HFFc6 (cell line): ENCODE measurements at places on chromosomes 6 and 20. TPM values are rescaled to one million over a fixed set of nuclear protein-coding genes. Genes with fewer than 3 reads are reported as not detected.

The CST2 gene
- not detected in 3 replicates for total RNA-seq

The ZNF831 gene
- not detected in 3 replicates for total RNA-seq

The SEMG1 gene
- not detected in 3 replicates for total RNA-seq

The GJA1 gene
- 80.9 to 98.7 TPM (median 92.7 TPM) in 3 replicates for total RNA-seq

The SLC13A3 gene
- 2.3 to 2.8 TPM (median 2.7 TPM) in 3 replicates for total RNA-seq

The CCDC170 gene
- total RNA-seq = 0.05 and 0.26 TPM in 2 replicates

The RIPOR3 gene
- 0.09 to 0.35 TPM (median 0.09 TPM) in 3 replicates for total RNA-seq

The PHACTR1 gene
- total RNA-seq = 3.1 to 4.7 TPM (median 3.8 TPM) in 3 replicates

GRCh38 chr20:49597825-49598395 is 30.0 kb upstream of the PTGIS start:
- H3K27me3 ChIP-seq = peaks cover 9% of the 10 kb centered on the region
- no peak for DNase-seq
- H3K27ac ChIP-seq = no peak overlapping the region
- H3K36me3 ChIP-seq = no peaks in the 10 kb centered on the region
- no peak overlapping the region for H3K4me3 ChIP-seq

DNA sequence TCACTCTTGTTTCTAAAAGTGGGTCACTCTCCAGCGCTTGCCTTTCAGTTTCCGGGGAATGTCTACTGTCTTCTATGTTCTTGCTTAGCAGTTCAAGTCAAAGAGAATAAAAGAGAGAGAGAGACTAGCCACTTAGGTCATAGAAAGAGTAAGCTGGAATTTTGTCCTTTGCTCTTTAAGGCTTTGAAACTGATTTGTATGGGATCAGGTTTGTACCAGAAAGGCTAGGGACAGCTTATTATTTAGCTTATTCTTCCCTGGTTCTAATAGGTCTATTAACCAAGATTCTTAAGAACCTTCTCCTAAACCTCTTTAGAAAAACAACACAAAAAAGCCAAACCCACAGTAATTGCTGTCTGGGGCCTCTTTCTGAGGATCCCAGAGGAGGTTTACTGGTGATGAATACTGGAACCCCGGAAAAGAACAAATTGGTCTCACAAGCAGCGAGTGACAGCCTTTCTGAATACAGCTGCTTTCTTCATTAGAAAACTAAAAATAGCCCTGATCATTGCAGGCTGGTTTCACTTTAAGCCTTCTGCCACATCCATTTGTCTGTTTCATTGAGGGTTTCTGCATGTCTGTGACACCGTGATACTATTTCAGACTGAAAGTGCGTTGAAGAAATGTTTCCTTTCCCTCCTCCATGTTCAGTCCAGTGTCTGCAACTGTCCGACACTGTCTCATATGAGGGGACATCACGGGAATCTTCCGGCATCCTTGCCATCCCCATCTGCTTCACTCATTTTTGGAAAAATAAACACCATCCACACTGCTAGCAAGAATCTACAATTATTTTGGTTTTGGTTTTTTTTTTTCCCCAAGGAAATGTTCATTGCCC is 75.1 kb upstream of the ATXN1 start:
- H3K4me3 ChIP-seq = peak overlapping the region; percentile 88
- H3K36me3 ChIP-seq = no peaks in the 10 kb centered on the region
- DNase-seq = no peak
- peak overlapping the region; percentile 90 for H3K27ac ChIP-seq
- H3K4me1 ChIP-seq = peaks cover 38% of the 10 kb centered on the region

- peaks cover 7% of the 10 kb centered on the region; the same call in 1 of the 2 replicates for H3K27me3 ChIP-seq
- H3K36me3 ChIP-seq = no peaks in the 10 kb centered on the region
- peaks cover 7% of the 10 kb centered on the region for H3K4me1 ChIP-seq
- DNase-seq = no peak
Measured at GRCh38 chr20:17520583-17520982, 10.6 kb downstream of the BFSP1 start.

GRCh38 chr20:25726357-25726756 is 29.7 kb upstream of the ZNF337 start:
- H3K27me3 ChIP-seq = no peaks in the 10 kb centered on the region
- H3K4me3 ChIP-seq = no peak overlapping the region
- no peaks in the 10 kb centered on the region for H3K4me1 ChIP-seq
- H3K36me3 ChIP-seq = peaks cover 25% of the 10 kb centered on the region

DNA sequence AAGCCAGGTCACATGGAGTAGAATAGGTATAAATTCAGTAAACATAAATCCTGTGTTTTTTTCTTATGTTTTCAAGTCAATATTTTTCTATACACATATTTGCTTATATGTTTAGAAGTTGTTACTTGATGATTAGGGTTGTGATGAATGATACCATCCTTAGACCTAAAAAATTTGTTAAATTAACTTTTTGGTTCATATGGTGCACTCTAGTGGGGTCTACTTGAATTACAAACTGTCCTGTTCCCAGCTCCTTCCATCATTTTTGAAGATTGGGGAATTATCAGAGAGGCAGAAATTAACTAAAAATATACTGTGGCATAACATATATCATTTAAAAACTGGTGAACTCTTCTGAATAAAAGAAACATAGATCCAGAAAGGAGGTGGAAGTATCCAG is 48.3 kb upstream of the RIPPLY2 start:
- H3K4me1 ChIP-seq = no peaks in the 10 kb centered on the region
- no peak overlapping the region for H3K27ac ChIP-seq
- H3K4me3 ChIP-seq = no peak overlapping the region
- H3K36me3 ChIP-seq = no peaks in the 10 kb centered on the region
- no peak for DNase-seq
- peaks cover 3% of the 10 kb centered on the region for H3K27me3 ChIP-seq

DNA sequence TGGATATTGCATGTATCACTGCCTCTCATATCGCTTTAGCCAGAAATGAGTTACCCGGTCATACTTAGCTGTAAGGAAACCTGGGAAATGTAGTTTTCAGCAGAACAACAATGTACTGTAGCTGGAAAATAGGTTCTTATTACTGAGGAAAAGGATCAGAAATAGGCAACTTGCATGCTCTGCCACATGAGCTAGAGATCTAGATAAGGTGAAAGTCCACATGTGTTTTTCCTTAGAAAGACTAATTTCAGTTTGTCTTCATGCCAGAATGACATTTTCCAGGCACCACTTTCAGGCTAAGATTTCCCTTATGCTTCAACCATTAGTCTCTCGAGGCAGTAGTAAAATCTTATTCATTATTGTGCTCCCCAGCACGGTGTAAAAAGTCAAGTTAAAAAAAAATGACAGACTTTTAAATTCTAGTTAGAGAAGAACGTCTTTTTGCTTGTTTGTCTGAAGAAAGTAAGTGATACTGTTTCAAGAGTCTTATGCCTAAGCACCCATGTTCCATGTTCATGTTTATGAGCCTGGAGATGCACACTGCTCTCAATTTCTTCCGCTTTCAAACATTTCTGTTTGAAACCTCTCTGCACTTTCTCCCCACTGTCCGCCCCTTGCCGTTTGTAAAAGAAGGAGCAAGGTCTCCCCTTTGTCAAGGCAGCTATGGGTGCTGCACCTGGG is 67.6 kb downstream of the ZNF831 start:
- peaks cover 14% of the 10 kb centered on the region for H3K27me3 ChIP-seq
- no peak overlapping the region for H3K4me3 ChIP-seq
- no peak overlapping the region for H3K27ac ChIP-seq
- no peak for DNase-seq

DNA sequence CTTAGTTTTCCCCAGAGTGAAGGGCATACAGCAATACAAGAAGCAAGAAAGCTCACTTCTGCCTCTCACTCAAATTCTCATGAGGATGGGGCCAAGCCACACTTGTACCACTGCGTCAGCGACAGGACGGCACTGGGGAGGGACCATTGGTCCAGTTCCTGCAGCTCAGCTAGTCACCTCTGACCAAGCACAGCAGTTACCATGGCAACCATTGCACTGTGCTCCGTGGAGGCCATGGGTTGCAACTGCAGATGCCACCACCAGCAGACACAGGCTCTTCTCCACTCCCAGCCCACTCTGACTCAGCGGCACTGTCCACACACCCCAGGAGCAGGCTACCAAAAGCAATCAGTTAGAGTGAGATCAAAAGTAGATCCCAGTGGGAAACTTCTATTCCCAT is 441.1 kb upstream of the ARID1B start:
- no peaks in the 10 kb centered on the region for H3K36me3 ChIP-seq
- no peak overlapping the region for H3K4me3 ChIP-seq
- no peaks in the 10 kb centered on the region for H3K27me3 ChIP-seq

DNA sequence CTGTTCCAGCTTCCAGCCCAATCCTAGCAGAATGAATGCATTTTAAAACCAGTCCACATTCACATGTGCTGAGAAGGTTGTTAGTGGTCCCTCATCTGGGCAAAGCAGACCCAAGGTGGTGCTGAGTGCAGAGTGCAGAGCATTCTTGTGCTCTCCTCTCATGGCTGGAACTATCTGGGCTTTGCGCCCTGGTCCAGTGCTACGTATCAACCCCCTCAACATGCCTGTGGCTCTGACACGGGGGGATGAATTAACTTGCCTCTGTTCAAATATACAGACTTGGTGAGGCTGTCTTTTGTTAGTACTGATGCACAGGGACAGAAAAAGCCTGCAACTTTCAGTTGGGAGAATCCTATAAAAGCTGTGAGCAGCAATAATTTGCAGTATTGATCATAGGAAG is 42.5 kb downstream of the PANK2 start:
- peak overlapping the region; percentile 92 for H3K27ac ChIP-seq
- H3K27me3 ChIP-seq = peaks cover 23% of the 10 kb centered on the region
- H3K36me3 ChIP-seq = peaks cover 32% of the 10 kb centered on the region
- H3K4me3 ChIP-seq = peak overlapping the region; percentile 88

GRCh38 chr6:6751619-6752023 is 163.1 kb downstream of the LY86 start:
- no peaks in the 10 kb centered on the region for H3K36me3 ChIP-seq
- peaks cover 8% of the 10 kb centered on the region for H3K27me3 ChIP-seq
- no peak overlapping the region for H3K27ac ChIP-seq
- peak overlapping the region; percentile 38; the same call in 1 of the 2 replicates for H3K4me3 ChIP-seq
- H3K4me1 ChIP-seq = peaks cover 28% of the 10 kb centered on the region

DNA sequence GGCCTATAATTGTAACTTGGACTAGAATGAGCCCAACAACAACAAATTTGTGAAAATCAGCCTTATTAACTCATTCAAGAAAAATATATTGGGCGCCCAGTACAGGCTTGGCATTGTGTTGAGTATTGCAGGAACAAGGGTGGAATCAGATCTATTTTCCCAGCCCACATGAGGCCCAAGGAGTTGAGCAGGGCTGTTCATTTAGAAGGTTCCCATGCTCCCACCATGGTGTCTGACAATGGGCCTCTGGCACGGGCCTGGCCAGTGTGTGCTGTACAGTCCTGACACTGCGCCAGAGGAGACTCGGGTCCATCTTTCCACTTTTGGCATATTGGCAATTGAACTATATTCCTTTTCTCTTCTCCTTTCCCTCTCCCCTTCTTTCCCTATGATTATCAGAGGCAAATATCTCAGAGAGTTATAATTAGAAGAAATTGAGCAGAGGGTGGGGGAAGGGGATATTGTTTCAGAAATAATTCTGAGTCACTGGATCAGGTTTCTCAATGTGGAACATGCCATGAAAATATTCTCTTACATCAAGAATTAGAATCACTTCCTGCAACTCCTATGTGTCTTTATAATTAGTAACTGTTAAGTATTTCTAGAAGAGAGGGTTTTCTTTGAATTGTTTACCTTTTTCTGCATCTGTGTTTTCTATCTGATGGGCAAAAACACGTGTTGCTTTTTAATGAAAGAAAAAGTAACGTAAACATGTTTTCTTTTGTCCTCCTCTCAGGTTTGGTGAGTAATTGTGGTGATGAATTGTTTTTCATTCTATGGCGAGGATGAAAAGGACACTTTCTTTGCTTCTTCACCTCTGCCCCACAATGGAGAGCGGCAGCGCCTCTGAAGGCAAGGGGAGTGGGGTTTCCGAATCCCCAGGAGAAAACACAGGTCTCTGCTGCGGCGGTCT is 209.4 kb downstream of the FOXA2 start:
- no peak for DNase-seq
- H3K27me3 ChIP-seq = peaks cover 9% of the 10 kb centered on the region
- no peak overlapping the region for H3K4me3 ChIP-seq
- no peaks in the 10 kb centered on the region for H3K4me1 ChIP-seq

DNA sequence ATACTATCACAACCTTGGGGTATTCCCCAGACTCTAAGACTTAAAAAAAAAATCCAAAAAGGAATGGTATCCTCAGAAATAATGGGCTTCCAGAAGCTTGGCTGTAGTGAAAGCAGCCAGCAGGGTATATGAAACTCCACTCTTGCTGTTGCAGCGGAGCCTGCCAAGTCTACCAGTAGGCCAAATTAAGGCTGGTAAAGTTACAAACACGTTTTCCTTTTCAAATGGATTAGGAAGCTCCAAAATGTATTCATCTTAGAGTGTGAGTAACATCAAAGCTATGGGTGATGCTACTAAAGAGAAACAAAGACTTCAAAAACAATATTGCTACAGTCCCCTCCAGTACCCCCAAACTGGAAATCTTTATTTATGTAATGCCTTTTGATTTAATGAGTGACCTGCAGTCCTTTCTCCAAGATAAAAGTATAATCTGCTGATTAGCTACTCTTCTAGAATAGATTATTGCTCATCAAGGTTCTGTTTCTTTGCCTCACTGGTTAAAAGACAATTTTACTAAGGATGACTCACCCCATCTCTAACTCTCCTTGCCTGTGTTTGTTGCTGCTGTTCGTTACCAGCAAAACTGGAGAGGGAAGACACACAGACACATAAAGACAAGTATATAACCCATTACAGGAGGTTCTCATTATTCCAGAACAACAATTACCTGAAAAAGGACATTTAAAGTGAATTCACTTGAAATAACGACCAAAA is 84.9 kb downstream of the BTBD9 start:
- H3K27me3 ChIP-seq = no peaks in the 10 kb centered on the region; the same call in 1 of the 2 replicates
- H3K4me3 ChIP-seq = peak overlapping the region; percentile 36
- H3K36me3 ChIP-seq = no peaks in the 10 kb centered on the region
- peaks cover 21% of the 10 kb centered on the region for H3K4me1 ChIP-seq
- DNase-seq = peak; percentile 75

GRCh38 chr6:53483423-53484353 is 61.2 kb downstream of the GCLC start:
- DNase-seq = no peak
- peaks cover 15% of the 10 kb centered on the region; the same call in 1 of the 2 replicates for H3K4me1 ChIP-seq
- no peak overlapping the region for H3K27ac ChIP-seq
- no peak overlapping the region for H3K4me3 ChIP-seq

DNA sequence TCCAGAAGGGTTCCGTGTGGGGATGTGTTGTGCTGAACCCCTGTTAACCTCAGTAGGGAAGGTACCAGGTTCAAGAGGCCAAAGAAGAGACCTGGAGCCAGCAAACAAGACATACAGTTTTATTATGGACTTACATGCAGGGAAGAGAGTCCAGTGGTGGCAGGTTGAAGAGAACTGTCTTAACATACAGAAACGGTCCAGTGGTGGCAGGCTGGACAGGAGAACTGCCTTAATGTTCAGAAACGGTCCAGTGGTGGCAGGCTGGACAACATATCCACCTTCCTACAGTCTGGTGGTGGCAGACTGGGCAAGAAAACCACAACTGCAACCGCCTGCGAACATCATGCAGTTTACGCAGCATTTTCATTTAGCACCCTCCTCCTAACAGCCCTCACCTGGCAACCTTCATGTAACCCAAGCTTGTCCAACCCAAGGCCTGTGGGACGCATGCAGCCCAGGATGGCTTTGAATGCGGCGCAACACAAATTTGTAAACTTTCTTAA is 75.9 kb downstream of the PHACTR3 start:
- no peak overlapping the region for H3K27ac ChIP-seq
- peaks cover 13% of the 10 kb centered on the region; the same call in 1 of the 2 replicates for H3K36me3 ChIP-seq
- no peak for DNase-seq
- H3K27me3 ChIP-seq = no peaks in the 10 kb centered on the region; the same call in none of the 2 replicates
- no peak overlapping the region for H3K4me3 ChIP-seq
